Liver (tissue), 10 donors: ENCODE measurements at places on chromosomes 7 and 10. TPM values are rescaled to one million over a fixed set of nuclear protein-coding genes. Genes with fewer than 3 reads are reported as not detected.

AASS gene
- total RNA-seq: 95.4 TPM

PRPS1L1 gene
- not detected for total RNA-seq

FZD1 gene
- total RNA-seq: 3.8 TPM

IMPDH1 gene
- 11.1 TPM for total RNA-seq

PTPRN2 gene
- 1.9 TPM for total RNA-seq

DNA2 gene
- 17.5 TPM for total RNA-seq

ANKRD61 gene
- not detected for total RNA-seq

COL13A1 gene
- 0.17 TPM for total RNA-seq
